Tibial nerve (tissue), 4 donors: ENCODE measurements at places on chromosomes 11 and 22. TPM values are rescaled to one million over a fixed set of nuclear protein-coding genes. Genes with fewer than 3 reads are reported as not detected.

DNA sequence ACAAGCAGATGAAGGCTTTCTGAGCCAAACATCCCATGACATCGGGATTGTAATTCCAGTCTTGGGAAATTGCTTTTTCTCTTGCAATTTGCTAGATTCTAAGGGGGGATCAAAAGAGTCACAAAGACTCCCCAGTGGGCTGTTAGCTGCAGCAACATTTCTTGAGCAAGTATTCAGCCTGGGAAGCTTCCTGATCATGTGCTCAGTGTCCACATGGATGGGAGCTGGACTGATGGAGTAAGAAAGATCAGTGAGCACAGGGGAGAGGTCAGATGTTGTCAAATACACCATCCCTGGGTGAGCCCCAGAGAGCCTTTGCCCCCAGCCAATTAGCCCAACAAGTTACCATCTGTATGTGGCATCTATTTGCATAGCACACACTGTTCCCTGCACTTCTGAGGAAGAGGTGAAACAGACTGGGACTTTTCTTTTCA, 10.2 kb upstream of the GRK3 start:
- DNase-seq, result no peak

- DNase-seq, result no peak
Observed at GRCh38 chr22:44764373-44764772, 12.0 kb downstream of the ARHGAP8 start.

OR10S1 gene
- total RNA-seq, result not detected

GRCh38 chr22:36201630-36202319, at the start of gene APOL4:
APOL4 (minus strand) TSS chr22:36201809; CDS start chr22:36201734, 75 bp downstream.
- DNase-seq, result peak; percentile 71

NCAM1 gene
- 121 TPM for total RNA-seq

BAIAP2L2 gene
- 2.1 TPM for total RNA-seq

DNA sequence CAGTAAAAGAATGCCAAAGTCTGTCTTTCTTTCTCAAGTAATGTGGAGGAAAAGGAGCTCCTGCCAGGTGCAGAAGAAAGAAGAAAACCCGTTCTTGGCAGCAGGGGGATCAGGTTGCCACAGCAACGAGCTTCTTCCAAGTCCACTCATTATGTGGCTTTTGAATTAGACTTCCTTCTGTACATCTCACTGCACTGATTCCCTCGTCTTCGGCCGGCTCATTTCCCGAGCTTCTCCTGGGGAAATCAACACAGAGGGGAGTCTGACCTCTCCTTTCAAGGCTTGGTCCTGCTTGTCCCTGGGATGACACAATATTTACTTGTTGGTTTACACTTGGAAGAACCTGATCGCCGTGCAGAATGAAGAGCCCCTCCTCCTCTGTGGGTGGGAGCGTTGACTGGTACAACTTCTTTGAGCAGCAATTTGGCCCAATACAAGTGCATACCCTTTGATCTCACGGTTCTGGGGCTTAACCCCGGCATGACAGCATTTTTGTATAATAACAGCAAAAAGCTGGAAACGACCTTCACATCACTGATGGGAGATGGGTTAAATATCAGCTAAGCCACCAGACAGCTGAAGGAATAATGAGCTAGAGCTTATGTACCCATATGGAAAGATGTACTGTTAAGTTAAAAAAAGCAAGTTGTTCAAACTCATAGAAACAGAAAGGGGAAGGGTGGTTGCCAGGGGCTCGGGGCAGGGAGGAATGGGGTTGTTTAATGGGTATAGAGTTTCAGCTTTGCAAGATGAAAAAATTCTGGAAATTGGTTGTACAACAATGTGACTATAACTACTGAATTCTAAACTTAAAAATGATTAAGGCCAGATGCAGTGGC, 35.4 kb downstream of the MCHR1 start:
- no peak for DNase-seq

DNA sequence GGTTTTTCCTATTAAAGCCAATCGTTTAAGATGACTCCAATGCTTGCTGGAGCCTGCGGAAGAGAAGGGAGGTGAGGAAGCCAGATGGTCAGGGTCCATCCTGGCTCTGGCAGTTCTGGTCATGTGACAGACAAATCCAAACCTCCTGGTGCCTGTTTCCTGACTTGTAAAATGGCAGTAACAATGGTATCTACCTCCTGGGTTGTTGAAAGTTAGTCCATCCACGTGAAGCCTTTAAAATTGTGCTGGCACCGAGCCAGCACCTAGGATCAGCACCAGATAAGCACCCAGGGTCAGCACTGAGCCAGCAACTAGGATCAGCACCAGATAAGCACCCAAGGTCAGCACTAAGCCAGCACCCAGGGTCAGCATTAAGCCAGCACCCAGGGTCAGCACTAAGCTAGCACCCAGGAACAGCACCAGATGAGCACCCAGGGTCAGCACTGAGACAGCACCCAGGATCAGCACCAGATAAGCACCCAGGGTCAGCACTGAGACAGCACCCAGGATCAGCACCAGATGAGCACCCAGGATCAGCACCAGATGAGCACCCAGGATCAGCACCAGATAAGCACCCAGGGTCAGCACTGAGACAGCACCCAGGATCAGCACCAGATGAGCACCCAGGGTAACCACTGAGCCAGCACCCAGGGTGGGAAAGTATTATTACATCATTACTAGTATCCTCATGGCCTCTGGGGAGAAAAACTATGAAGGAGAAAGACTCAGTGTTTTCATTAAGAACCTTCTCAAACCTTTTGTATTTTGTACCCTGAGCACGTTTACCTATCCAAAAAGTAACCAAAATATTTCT, 17.2 kb downstream of the KIAA0930 start:
- no peak for DNase-seq

PEX26 gene
- 36.3 TPM for total RNA-seq

GRCh38 chr11:7603031-7603781, 70.1 kb downstream of the CYB5R2 start:
- no peak for DNase-seq

- no peak for DNase-seq
Observed at GRCh38 chr11:62856333-62856895, 17.0 kb upstream of the WDR74 start.

GRCh38 chr11:42770444-42771065, 541.2 kb upstream of the API5 start:
- no peak for DNase-seq

DRD4 gene
- 2.5 TPM for total RNA-seq

FREY1 gene
- 7.2 TPM for total RNA-seq

DNA sequence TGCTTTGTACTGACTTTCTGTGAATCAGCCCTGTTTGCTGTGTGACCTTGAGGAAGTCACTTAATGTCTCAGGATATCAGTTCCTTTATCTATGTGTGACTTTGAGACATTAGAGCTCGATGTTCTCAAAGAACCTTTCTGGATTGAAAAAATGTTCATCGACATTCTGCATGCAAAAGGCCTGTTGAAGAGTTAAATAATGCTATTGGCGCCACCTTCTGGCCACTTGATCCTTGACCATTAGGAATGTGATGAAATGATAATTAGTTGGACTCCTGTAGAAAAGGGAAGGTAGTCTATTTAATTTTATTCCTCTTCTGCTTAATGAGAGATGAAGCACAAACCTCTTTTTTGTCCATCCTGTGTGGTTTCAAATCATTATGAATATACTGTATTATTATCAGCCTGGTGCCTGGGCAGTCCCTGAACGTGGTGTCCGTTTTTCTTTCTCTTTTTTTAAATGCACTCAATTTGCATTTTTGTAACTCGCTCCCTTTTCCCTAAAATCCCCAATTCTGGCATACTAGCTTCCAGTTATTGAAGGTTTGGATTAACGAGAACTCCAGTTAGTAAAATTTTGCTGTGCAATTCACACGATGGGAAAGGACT, 20.7 kb downstream of the ELF5 start:
- DNase-seq, result peak; percentile 91

PTPN5 gene
- 1.2 TPM for total RNA-seq

ST3GAL4 gene
- 68.1 TPM for total RNA-seq

DNA sequence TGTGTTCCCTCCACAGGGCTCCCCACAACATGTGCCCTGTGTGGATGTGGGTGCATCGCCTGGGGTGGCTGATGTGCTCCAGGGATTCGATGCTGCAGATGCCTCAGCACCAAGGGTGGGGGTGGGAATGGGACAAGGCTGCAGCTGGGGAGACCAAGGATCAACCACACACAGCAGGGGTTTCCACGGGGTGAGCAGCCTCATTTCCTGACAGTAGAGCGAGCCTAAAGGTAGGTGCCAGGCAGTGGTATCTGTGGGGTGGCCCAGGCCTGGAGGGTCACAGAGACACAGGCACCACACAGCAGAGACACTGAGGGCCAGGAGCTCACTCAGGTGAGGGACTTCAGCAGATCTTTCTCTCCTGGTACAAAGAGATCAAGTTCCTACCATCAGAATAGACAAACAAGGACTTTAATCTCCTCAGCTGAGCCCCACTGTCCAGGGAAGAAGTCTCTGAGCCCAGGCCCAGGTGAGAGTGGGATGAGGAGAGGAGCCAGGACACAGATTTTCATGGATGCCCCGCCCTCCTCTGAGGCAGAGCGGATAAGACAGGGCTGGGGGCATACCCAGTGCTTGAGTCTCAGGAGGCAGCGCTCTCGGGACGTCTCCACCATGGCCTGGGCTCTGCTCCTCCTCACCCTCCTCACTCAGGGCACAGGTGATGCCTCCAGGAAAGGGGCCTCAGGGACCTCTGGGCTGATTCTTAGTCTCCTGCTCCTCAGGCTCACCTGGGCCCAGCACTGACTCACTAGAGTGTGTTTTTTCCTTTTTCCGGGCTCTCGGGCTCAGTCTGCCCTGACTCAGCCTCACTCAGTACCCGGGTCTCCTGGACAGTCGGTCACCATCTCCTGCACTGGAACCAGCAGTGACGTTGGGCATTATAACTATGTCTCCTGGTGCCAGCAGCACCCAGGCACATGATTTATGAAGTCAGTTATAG, 19.7 kb downstream of the GGTLC2 start:
- DNase-seq, result no peak

- no peak for DNase-seq
Observed at GRCh38 chr22:40202225-40202944, 24.7 kb downstream of the TNRC6B start.

GATD1 gene
- total RNA-seq, result 22.1 TPM
